ENCODE measurements at places on chromosomes 7 and 10.
A peak's percentile ranks its signal among the peaks of the same experiment; 100 is the strongest.

DNA sequence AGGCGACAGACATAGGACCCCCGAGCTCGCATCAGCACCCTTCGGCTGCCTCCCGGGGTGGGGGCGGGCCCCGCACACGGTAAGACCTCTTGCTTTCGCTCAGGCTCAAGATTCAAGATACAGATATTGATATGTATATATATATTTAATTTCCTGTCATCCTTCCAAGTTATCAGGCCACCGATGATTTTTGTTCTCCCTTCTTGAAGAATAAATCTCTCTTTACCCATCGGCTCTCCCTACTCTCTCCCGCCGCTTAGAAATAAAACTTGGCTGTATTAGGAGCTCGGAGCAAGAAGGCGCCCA lies 603 bp downstream of the ADRA2A start:
- no peak for DNase-seq

GRCh38 chr10:70777063-70777875 lies 7.9 kb downstream of the TBATA start:
- DNase-seq = no peak

GRCh38 chr10:78330884-78331283 lies 297.2 kb downstream of the RPS24 start:
- DNase-seq = no peak

DNA sequence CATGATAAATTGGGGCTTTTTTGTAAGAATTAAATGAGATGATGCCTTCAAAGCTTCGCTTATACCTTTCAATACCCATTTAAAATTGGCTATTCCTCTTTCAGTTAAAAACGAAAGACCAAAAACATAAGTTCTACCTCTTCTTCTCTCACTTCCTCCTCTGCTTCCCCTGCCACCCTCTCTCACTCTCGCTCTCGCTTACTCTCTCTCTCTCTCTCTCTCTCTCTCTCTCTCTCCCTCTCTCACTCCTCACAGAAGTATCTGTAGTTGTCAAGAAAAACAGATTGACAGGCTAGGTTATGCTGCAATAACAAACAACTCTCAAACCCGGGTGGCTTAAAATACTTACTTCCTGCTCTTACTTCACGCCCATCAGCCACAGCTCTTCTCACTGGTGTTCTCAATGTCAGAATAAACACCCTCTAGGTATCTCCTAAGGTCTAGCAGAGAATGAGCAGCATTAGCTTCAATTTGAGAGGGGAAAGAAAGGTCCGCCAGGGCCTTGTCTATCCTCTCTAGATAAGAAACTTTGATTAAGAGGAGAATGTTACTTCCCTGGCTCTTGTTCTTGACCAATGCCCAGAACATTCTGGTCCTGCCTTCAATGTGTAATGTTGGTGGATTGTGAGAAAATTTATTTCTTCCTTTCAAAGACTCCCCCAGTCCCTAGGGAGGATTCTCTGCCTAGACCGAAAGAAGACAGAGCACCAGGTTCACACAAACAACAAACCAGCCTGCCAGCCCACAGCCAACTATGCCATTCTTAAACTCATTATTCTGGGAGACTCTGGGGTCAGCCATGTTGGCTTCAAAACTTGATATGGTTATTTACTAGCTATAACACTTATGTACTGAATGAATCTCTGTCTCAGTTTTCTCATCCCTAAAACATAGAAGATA lies 1028.7 kb downstream of the XPNPEP1 start:
- DNase-seq = no peak

DNA sequence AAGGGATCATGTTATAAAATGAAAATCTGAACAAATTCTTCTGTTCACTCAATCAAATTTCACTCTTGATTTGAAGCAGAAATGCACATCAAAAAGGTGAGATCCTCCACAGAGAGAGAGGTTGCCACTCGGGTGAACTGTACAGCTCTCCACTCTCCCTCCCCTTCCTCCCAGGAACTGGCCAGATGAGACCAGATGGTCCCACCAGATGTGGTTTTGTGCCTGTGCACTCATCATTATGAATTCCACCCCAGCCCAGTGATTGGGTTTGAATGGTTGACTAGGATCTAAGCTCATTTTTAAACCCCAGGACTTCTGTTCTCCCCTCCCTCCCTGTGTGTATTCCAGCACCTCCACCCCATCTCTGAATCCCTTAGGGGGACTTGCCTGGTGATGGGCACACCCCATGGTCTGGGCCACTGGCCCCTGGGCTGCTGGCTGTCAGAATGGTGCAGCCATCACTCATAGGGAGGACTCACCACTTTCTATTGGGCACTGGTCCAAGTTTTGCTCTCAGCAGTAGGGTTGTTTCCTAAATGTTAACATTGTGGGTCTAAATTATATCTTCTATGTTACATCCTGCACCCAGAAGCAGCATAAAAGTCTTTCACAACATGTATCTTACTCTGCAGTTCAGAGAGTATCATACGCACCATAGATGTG lies 393.1 kb downstream of the TNS3 start:
- DNase-seq = no peak

- no peak for DNase-seq
These were observed 28.0 kb downstream of the NUDT1 start for GRCh38 chr7:2269991-2270460.

- no peak for DNase-seq
These were observed 262.1 kb downstream of the CREB5 start for GRCh38 chr7:28674359-28674782.

DNA sequence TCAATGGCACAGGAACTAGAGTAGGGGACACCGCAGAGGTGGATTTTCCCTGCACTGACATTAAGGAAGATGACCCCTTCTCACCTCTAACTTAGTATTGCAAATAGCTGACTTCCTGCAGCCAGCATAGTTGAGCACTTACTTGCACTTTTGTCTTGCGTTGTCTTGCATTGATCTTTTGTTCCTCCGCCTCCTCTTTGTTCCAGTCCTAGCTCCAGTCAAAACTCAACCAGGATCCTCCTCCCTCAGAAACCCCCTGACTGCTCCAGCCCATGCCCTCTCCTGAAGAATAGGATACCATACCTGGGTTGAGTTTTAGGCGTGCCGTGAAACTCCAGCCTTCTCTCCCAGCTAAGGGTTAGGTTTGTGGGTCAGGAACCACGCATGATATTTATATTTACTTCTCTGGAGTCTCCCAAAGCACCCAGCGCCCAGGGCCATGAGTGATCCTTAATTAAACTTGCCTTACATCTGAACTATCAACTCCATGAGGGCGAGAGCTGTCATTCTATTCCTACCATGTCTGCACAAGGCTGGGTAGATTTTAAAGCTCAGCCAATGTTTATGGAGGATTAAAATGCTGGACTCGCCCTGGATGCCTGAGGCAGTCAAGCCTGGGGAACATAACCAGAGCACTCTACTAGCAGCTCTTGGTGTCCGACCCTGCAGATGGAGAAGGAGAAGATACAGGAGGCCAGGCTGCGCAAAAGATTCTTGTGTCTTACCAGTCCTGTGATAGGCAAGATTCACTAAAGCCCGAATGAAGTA lies 14.1 kb downstream of the ZNF467 start:
- DNase-seq = no peak

GRCh38 chr7:55325371-55325792 lies 39.8 kb upstream of the LANCL2 start:
- no peak for DNase-seq

DNA sequence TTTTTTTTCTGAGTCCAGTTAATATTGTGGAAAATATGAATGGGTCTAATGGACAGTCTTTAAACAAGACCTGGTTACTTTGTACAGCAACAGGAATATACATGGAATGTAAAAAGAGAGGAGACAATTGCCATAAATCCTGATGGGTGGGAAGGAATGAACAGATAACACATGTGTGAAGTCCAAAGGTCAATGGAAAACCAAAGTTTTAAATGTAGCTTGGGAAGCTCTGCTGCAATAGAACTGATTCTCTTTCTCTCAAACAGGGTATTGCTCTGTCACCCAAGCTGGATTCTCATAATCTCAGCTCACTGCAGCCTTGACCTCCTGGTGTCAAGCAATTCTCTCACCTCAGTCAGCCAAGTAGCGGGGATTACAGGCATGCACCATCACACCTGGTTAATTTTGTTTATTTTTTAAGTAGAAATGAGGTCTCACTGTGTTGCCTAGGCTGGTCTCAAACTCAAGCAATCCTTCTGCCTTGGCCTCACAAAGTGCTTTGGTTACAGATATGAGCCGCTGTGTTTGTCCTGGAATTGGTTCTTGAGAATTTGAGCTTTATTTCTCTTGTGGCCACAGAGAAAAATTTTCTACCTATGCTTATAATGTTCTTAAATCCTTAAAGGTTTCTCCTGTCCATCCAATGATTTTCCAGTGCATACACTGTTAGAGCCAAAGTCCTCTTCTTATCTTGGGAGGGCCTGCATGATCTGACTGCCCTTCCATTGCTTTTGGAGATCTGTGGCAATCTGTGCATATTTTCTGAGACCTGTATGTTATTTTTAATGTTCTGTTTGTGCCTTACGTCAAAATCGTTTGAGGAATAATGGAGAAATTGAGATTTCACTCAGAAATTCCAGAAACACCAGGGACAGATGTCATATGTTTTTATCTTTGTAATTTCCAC lies 30.7 kb upstream of the ZNF92 start:
- DNase-seq = no peak

DNA sequence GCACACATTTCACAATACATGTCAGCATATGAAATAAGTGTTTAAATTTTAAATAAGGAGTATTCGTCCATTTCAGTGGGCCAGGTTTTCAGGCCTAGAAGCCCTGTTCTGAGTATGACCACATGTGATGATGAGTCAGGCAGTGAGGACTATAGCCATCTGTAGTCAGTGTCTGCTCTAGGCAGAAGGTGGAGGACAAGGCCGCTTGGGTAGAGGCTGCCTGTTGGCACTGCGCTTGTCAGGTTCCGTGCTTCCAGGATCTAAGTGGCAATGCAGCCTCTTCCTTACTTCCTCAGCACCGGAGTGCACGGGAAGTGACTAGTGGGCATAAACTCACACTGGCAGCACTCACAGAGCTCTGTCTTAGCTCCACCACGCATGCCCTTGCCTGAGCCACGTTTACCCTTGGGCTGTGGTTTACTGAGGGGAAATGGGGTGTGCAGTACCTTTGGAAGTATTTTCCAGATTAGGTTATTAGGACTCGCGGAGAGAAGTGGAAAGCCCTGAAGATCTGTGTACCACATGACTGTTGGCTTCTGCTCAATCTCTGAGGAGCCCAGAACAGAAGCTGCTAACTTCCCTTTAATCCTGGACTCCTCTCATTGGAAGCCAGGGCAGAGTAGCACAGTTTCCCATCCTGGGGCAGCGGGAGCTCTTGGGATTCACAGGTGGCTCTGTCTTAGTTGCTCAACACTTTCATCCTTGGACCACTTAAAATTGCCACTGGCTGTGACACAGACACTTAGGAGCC lies 87.5 kb upstream of the GJD4 start:
- no peak for DNase-seq

GRCh38 chr7:143399151-143399550 lies 9.5 kb downstream of the EPHA1 start:
- no peak for DNase-seq

GRCh38 chr10:93461807-93462178 lies 20.3 kb downstream of the MYOF start:
- DNase-seq = no peak

GRCh38 chr10:33107953-33108352 lies 149.9 kb upstream of the ITGB1 start:
- DNase-seq = no peak

- DNase-seq = no peak
These were observed 61.0 kb downstream of the DIP2C start for GRCh38 chr10:628386-629045.

- DNase-seq = peak; percentile 60
These were observed 1.2 kb upstream of the ATP6V0E2 start for GRCh38 chr7:149872419-149873073.

GRCh38 chr7:158329686-158330085 lies 257.9 kb downstream of the PTPRN2 start:
- DNase-seq = no peak

GRCh38 chr7:55193245-55193644 lies 171.9 kb upstream of the LANCL2 start:
- no peak for DNase-seq

DNA sequence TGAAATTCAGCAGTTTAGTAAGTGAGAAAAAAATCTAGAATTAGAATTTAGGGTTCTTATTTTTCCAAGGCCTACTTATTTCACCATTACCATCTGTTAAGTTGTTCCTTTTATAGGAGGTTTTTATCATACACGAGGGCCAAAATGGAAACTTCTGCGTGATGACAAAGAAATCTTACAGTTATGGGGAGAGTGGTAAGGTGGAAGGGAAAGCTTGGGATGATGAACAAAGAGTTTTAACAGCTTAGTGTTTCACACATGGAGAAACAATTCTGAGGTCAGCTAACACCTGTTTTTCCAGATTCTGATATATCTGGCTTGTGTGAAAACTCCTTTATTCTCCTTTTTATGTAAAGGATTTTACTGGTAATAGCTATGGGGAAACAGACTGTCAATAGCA lies 49.8 kb upstream of the SEMA3C start:
- DNase-seq = no peak

GRCh38 chr7:27203964-27204594 lies 4.2 kb upstream of the HOXA13 start:
- DNase-seq = no peak

Measured in CD4-positive, alpha-beta T cell treated with Interleukin-4 for 1 hour (primary cell).